SHP77 treated with DMSO at 0.1 percent for 48 hours (cell line): ENCODE measurements at places on chromosomes 1 and 21.

GRCh38 chr1:245039196-245039595, 115.6 kb upstream of the KIF26B start:
- no peak for DNase-seq

DNA sequence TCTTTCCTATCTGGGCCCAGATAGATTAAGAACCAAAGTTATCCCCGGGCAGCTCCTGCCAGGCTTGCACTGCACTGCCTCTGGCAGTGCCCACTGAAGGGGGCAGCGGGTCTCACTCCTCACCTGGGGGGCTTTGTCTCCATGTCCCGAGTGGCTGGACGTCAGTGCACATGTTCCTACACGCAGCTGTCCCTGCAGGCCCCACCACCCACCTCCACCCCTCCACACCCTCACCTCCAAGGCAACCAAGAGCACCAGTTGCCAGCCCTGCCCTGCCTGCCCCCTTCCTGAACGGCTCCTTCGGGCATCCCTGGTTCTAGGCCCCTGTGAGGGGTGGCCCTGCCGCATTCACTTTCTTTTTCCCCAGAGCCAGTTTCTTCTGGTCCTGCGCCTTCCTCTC, 147.2 kb downstream of the PEX14 start:
- DNase-seq: no peak

- DNase-seq: no peak
Measured at GRCh38 chr1:21246905-21247642, 43.2 kb downstream of the ECE1 start.

GRCh38 chr1:89836252-89837035, 15.6 kb downstream of the LRRC8D start:
- DNase-seq: no peak

GRCh38 chr1:18957136-18957521, 653 bp upstream of the IFFO2 start:
- DNase-seq: no peak

DNA sequence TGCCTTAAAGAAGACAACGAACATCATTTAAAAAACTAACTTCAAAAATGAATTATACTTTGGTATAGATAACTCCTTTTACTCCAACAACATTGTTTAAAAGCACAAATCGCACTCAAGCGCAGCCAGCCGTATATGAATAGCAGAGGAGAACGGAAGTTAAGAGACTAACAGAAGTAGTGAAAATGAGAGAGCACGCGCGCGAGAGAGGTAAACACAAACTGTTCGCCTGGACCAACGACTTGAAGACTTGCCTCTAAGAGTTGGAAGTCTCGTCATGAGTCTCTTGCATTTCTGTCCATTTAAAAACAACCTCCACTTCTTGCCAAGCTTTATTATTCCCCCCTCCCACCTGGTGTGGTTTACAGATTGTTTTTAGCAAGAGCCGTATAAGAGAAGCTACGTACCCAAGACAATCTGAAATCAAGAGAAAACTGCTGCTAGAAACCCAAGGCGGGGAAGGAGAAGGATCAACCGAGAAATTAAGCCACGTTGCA, 479 bp downstream of the SELENOF start:
- DNase-seq: no peak

DNA sequence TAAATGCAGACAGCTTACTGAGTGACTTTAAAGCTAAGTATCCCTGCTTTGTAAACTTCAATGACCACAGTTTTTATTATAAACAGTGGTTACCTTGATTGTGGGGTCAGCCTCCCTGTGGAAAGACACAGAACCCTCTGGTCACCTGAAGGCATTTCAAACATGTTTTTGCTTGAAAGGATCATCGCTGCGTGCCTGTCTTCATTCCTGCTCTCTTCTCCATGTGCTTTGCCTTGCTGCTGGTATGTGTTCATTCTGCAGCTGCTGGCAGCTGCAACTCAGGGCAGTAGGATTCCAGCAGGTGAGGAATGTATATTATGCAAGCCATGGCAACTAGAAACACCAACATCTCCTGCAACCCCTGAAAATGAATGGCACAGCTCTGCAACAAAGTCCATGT, 81.0 kb upstream of the VAV3 start:
- DNase-seq: no peak

GRCh38 chr1:70581661-70582060, 170.6 kb downstream of the CTH start:
- no peak for DNase-seq

DNA sequence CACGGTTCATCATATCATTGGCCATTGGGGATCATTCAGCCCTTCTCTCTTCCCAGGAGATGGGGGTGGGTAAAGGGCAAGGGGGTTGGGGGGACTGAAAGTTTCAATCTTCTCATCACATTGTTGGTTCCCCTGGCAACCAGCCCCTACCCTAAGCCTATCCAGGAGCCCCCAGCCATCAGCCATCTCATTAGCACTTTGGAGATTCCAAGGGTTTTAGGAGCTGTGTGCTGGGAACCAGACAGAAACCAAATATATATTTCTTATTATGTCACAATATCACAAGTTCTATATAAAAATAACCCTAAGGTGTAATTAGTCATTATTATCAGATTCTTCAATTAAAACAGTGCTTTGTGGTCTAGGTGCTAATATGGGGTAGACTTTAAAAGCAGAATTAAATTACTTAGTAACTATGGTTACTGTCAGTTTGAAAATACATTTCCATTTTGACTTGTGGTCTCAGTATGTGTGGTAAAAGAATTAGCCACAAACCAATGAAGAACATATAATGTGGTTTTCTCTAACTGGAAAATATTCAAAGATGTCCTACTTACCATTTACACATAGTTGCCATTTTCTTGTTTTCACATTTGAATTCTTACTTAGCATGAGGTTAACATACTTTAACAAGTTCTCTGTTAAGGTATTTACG, 28.1 kb downstream of the IL23R start:
- DNase-seq: no peak

DNA sequence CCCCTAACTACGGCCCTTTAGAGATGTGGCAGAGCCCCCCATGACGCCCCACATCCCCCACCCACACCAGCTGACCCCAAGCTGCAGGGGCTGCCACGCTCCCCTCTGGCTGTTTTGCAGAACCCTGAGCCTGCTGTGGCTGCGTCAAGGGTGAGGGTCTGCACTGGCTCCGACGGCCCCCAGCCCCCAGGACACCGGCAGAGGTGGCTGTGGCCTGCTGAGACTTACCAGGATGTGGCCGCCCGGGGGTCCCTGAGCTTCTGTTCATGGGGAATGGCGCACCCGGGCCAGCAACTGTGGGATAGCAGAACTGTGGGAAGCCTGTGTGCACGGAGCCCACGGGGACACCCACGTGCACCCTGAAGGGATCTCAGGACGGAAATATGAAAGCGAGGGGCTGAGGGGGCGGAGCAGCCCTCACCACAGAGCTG, 12.8 kb upstream of the RNF223 start:
- DNase-seq: no peak

DNA sequence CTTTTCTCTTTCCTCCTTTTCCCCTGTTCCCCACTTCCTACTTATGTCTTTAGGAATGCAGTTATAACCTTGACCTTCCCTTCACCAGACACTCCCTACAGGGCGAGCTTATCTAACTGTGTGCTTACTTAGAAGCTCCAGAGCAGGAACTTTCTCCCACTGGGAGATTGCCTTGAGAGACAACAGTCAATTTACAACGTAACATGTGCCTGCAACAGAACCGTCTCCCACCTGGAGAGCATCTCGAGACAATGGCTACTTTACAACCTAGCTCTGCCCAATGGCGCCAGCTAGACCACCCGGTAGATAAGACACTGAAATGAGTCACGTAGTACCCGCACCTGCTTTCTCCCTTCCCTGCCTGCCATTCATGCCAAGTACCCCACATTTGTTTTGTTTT, 16.7 kb downstream of the HMGN1 start:
- no peak for DNase-seq

- no peak for DNase-seq
Measured at GRCh38 chr1:59751004-59751395, 63.7 kb upstream of the HOOK1 start.

DNA sequence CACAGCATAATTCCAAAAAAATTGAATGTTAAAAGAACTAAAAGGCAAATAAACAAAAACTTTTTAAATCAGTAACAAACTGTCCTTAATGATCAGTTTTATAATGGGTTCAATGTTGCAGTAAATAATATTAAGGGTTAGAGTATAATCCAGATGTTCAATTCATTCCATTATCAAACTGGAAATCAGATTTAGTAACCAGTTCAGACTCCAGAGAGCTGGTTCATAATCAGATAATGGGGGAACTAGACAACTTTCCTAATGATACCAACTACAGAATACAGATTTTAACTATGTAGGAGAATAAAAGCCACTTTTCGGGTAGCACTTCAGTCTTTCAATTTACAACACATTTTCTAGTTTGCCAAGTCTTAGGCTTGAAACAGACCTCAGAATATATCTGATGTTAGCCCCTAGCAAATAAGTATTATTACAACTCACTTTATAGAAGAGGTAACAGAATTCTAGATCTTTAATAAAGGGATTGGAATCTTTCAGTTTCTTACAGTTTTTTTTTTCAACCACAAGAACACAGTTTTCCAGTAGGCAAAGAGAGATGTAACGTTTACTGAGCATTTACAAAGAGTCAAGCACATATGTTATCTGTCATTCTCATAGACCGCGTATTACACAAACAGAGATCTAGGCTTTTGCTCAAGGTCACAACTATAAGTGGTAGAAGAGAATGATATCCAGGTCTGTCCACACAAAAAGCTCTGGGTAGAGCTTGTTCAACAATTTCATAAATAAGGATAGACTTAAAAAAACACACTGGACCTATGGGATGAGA, 1.9 kb upstream of the DCAF6 start:
- peak; percentile 59 for DNase-seq

GRCh38 chr1:165436994-165437393, 7.9 kb downstream of the RXRG start:
- no peak for DNase-seq

GRCh38 chr1:182651339-182651724, 33.1 kb downstream of the RGS8 start:
- no peak for DNase-seq

DNA sequence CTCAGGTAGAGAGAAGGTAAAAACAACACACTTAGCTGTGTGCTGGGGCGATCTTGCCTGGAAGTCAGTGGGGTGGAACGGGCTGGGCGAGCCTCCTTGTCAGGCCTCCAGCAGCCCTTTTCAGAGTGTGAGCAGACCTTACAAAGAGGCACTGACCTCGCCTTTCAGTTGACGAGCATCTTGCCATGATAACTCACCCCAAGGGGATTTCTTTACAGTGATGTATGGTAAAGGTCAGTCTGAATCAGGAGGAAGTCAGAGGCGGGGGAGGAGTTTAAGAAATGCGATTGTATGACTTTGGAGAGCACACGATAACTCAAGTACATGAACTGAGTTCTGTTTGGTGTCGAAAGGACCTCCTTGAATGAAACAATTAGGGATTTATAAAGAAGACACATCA, 326.5 kb upstream of the PROX1 start:
- no peak for DNase-seq
